Activated CD4-positive, alpha-beta T cell treated with anti-CD3 and anti-CD28 coated beads for 4 hours (primary cell): ENCODE measurements at places on chromosomes 13 and 19.

GRCh38 chr13:43307921-43308433 is 284.6 kb downstream of the DNAJC15 start:
- no peak for DNase-seq

GRCh38 chr13:55990631-55991030 is 1150.1 kb upstream of the PRR20A start:
- DNase-seq: no peak

DNA sequence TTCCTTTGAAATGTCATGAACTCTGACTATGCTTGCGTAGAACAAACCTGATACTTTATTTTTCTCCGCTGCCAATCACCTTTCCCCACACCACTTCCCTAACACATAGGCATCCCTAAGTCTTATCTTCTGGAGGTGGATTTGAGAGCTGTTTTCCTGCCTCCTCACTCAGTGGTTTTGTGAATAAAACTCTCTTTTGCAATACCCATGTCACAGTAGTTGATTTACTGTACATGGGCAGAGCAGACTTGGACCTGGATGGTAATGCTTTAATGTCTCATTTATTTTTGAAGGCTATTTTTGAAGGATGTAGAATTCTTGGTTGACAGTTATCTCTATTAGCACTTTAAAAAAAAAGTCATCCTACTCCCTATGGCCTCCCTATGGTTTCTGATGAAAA is 881.8 kb downstream of the SLITRK5 start:
- no peak for DNase-seq

GRCh38 chr19:14472202-14472938 is 2.8 kb downstream of the PTGER1 start:
- DNase-seq: peak; percentile 88

GRCh38 chr19:51441410-51442390 is 16.6 kb downstream of the SIGLEC8 start:
- peak; percentile 91 for DNase-seq

DNA sequence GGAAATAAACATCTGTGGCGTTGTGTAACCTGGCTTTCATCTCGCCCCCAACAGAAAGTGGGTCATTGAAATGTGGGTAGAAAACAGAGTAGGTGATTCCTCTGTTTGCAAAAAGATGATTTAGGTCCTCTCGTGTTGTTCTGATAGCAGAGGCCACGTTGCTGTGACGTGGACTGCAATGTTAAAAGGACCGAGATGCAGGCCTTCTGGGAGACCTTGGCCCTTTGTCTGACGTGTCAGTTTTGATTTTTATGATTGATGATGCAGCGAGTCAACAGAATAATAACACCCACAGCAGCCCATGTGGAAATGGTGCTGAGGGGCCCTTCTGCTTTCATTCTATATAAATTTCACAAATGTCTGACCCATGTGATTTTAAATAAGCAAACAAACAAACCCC is 68.9 kb downstream of the FGF9 start:
- DNase-seq: no peak

DNA sequence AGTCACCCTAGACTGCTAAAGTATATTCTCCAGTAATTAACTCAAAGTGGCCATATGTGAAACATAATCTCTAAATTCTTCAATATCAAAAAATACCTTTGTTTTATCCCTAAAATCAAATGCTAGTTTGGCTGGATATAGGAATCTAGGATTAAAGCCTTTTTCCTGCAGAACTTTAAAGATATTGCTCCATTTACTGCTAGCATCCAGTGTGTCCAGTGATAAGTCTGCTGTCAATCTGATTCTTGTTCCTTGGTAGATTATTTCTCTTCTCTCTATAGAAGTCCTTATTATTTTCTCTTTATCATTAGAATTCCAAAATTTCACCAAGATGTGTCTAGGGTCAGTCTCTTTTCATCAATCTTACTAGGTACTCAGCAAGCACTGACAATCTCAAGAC is 384.6 kb downstream of the FGF14 start:
- no peak for DNase-seq

GRCh38 chr19:39195755-39196154 is 1.0 kb upstream of the NCCRP1 start:
- DNase-seq: no peak

DNA sequence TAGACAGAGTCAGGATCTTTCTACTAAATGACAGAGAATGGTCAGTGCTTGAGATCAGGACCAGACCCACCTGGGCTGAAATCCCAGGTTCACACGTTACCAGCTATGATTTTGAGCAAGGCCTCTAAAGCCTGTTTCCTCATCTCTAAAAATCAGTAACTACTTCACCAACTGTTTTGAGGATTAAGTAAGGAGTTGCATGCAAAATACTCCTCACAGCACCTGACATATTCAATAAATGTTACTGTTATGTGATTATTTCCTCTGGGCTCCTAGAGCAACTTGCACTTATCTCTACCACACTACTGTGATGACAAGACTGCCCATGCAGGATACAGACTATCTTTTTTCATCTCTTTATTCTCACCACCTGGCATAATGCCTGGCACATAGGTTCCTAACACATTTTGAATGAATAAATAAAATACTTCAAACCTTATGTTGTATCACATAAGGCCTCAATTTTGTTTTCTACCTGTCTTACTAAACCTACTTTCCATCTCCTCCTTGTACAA is 1.8 kb downstream of the KATNAL1 start:
- no peak for DNase-seq

GRCh38 chr19:38730470-38730730 is 13.9 kb downstream of the CAPN12 start:
- DNase-seq: no peak

GRCh38 chr13:26923824-26924605 is 163.4 kb upstream of the GPR12 start:
- no peak for DNase-seq

- DNase-seq: no peak
Observed at GRCh38 chr13:30021611-30022010, 171.2 kb upstream of the UBL3 start.

GRCh38 chr19:18249834-18250233 is 23.6 kb upstream of the PDE4C start:
- DNase-seq: no peak

DNA sequence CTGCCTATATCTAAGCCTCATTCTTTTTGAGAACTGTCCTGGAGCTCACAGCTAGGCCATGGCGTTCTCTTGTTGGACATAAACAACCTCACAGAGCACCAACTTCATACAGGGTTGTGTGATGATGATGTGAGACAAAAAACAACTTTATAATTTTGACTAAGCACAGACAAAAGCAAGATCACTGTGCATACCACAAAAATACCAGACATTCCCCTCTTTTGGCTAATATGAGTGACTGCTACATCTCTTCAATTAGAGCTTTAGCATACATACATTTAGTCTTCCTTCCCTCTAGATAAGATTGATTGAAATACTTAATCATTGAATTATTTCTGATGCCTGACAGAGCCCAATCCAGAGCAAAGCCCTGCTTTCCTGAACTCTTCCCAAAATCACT is 8.3 kb downstream of the MAB21L1 start:
- no peak for DNase-seq

- no peak for DNase-seq
Observed at GRCh38 chr13:40446365-40446764, 220.1 kb downstream of the FOXO1 start.

DNA sequence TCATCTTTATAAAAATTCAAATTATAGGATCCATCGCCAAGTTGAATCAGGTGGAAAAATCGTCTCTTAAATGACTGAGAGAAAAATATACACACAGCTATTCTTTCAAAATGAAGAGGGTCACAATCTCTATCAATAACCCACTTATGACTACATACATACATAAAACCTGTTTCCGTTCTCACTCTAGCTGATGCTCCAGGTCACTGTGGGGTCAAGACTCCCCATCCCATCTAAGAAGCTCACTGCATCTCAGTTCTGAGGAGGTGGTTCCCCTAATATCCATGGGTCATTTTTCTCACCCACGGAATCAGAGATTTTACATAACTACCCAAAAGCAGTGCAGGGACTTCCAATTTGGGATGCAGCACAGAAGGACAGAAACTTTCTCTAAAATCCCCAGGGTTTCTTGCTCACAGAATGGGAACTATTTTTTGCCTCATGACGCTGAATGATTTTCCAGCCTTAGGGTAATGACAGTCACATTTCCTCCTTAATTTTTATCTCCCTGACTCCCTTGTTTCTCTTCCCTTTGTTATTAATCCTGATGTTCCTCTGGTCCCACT is 56.8 kb downstream of the DOCK9 start:
- DNase-seq: no peak

GRCh38 chr19:34109596-34109995 is 62.7 kb upstream of the LSM14A start:
- no peak for DNase-seq

DNA sequence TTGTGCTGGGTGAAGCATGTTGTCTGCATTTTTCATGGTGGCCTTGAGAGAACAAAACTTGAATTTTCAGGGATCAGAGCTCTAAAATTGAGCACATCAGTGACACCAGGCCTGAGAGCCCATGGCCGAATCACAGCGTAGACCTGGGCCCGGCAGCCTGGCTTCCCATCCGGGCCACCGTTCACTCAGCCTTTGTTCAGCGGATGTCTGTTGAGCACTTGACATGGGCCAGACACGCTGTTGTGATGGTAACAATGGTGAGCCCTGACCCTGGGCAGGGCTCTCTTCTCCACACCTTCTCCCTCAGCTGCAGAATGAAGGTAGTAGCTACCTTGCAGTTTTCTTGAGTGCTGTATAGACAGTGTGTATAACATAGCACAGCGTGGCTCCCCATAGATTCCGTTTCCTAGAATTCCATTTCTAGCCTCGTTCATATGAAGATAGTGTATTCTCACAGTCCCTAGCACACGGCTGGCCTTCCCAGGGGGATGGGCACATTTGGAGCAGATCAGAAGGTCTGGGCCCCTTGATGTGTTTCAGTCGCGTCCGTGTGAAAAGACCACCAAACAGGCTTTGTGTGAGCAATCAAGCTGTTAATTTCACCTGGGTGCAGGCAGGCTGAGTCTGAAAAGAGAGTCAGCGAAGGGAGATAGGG is 75.3 kb downstream of the RAB20 start:
- DNase-seq: no peak

GRCh38 chr19:55580628-55581144 is at the start of gene ZNF579:
TSS of gene ZNF579 (minus strand) at chr19:55580848. CDS start at chr19:55579639, 1,209 bp downstream.
- DNase-seq: peak; percentile 71

DNA sequence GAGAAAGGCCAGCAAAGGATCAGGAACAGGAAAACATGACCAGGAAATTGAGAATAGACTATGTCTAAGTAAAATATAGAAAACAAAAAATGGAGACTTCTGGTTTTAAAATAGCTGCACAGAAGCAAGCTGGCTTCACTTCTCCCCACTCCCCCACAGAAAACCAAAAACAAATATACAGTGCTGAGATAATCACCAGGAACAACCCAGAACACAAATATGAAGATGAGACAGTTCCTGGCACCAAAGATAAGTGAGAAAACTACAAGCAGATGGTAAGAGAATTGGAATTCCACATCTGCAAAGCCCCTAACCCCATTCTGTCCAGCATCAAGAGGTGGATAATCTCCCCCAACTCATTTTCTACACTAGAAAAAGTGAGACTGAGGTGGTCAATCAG is 397.7 kb downstream of the SUCLA2 start:
- DNase-seq: no peak

- no peak for DNase-seq
Observed at GRCh38 chr13:33349288-33349985, 63.9 kb upstream of the STARD13 start.

DNA sequence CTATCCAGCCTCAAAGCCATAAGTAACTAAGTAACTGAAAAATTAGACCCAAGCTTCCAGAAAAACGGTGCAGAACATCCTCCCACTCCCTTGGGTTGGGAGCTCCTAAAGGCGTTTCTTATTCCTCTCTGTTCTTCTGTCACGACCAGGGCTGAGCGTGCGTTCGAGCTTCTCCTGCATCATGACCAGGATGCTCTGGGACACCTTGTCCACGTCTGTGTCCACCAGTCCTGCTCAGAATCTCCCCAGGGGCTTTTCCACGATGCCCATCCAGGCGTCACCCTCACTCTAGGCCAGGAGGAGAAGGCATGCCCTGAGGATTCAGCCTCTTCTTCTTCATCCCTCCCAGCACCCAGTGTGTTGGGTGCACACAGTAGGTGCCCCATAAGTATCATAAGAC is 37.8 kb upstream of the GAS6 start:
- DNase-seq: no peak

- no peak for DNase-seq
Observed at GRCh38 chr19:5497297-5497696, 42.1 kb downstream of the ZNRF4 start.

- no peak for DNase-seq
Observed at GRCh38 chr13:28181413-28181812, 43.1 kb downstream of the PAN3 start.

- DNase-seq: no peak
Observed at GRCh38 chr19:45822716-45823115, 7.6 kb upstream of the RSPH6A start.

- no peak for DNase-seq
Observed at GRCh38 chr13:23735329-23735728, 153.9 kb downstream of the MIPEP start.

DNA sequence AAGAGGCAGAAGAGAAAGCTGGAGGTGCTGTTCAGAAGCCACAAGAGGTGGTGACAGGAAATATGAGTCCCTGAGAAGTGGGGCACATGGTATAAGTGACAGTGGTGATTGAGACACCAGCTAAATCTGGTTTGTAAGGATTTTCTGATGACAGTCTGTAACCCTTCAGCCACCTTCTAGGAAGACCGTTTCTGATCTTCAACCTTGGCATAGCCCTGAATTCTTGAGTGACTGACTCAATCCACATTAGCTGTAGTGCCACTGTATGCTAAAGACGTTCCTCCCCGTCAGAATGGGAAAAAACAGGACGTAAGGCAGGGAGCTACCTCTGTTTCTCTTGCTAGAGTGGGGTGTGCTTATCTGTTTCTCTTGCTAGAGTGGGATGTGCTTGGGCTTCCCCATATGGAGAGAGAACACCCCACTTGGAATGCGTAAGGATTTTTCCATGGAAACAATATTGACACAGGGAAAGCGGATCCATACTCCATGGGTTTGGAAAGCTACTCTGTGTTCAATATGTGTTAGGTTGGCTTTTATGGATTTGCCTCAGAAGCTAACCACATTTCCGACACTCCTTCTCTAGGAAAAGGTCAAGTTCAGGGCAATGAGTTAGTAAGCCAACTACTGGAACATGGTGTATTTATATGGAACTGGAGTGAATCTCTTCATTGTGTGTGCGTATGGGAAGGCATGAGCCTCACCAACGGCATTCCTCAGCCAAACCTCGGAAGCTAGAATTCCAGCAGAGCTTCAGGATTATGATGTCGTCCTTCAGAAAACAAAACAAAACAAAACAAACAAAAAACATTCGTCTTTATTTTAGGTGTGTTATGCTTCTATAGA is 948.8 kb upstream of the SLC10A2 start:
- DNase-seq: no peak
